ENCODE measurements at places on chromosomes 6 and 20.

DNA sequence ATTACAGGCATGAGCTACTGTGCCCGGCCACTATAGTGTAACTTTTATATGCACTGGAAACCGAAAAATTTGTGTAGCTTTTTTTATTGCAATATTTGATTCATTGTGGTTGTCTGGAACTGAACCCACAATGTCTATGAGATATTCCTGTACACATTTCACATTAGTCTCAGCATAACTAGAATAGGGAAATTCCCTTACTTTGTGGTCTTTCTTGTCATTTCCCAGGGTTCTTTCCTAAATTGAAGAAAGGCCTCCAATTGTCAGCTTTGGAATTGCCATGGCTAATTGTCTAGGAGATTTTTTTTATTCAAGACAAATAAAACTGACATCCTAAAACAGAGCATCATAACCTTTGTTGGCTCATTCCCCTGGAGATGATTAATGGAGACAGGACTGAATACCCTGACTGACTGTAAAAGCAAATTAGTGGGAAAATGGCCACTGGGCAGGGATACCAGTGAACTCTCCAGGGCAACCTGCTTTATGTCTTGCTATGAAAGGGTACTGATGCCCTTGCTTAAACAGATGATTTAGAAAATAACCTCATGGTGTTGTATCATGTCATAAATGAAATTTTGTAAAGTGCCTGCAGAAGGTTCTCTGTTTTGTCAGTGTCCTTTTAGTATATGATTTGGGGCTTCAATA is 576.9 kb downstream of the RFPL4B start:
- DNase-seq: no peak

GRCh38 chr6:7846966-7847818 is 63.4 kb downstream of the TXNDC5 start:
- DNase-seq: no peak

DNA sequence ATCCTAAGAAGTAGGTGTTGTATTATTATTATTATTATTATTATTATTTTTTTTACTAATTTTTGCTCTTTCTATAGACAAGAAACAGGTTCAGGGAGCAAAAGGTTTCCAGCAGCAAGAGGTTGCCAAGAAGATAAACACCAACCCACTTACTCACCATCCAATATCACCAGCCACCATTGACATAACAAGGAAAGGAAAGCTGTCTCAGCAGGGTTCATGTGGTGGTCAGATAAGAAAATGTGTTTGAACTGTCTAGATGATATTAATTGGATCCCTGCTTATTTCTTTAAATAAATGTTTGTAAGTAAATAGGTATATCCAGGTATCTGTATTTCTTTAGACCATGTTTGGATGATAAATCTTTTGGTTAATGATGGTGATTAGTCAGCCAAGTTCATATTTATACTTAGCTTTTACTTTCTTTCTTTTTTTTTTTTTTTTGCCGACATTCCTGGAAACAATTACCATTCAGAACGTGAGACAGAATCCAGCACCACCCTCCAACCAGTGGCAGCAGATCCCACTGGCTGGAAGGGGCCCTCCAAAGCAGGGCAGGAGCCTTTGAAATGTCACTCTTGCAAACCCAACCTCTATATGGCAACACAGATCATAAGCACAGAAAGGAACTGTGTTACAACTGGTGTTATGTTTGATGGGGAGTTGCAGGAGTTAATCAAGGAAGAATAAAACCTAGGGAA is 139.2 kb upstream of the ECI2 start:
- no peak for DNase-seq

GRCh38 chr20:50813101-50813643 is 18.3 kb downstream of the BCAS4 start:
- DNase-seq: no peak

- DNase-seq: peak; percentile 87
Observed at GRCh38 chr20:63775096-63775978, 35.8 kb downstream of the SLC2A4RG start.

- DNase-seq: no peak
Observed at GRCh38 chr6:145848541-145848940, 33.9 kb upstream of the FBXO30 start.

GRCh38 chr6:56528412-56528841 is 114.3 kb downstream of the DST start:
- DNase-seq: no peak

DNA sequence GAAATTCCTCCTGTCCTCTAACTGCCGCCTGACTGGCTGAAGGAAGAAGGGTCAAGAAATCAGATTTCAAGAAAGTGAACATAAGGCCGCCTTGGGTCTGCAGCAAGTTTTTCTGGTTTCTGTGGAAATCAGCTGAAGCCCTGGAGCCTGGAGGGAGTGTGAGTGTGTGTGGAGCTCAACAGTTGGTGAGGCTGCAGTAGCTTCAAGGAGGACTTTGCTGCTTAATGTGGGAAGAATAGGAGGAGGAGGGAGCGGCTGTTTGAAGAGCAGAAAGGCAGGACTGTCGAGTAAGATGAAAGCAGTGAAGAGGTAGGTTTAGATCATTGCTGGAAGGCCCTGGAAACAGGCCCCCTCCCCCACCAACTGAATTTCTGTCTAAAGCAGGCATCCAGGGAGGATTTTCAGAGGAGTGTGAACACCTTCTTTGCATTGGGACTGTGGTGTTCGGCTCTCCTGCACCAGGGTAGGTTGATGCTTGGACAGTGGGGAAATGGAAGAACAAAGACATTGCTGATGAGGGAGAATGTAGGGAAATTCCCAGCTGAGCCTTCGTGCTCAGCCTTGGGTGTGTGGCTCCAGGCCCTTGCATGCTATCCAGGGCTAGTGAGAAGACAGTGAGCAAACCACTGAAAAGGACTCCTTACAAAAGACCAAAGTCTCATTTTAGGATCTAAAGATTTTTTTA is 79.5 kb upstream of the VSTM2L start:
- no peak for DNase-seq

GRCh38 chr20:51481341-51481914 is 61.1 kb downstream of the NFATC2 start:
- no peak for DNase-seq

- no peak for DNase-seq
Observed at GRCh38 chr6:52393780-52394179, 26.4 kb upstream of the EFHC1 start.

DNA sequence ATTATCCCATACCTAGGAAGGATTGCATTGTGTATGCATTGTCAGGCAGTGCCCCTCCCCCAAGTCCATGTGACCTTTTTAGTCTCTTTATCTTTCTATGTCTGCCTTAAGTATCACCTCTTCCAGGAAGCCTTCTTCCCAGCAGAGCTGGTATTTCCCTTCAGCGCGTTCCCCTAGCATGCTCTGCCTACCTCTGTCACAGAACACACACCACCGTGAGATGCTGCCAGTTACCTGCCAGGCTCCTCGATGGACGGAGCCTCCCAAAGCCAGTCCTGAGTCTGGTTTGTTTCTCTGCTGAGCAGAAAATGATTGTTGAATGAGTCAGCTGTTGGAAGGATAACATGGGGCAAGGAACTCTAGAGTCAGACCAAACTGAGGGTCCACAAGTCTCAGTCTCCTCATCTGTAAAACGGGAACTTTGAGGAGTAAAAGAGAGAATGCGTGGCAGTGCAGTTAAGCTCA is 11.3 kb upstream of the ZNF335 start:
- DNase-seq: no peak

GRCh38 chr6:30847421-30847970 is 36.8 kb upstream of the DDR1 start:
- no peak for DNase-seq

- peak; percentile 40 for DNase-seq
Observed at GRCh38 chr6:139364302-139364981, 10.0 kb downstream of the CITED2 start.

GRCh38 chr20:20624914-20625313 is 87.5 kb downstream of the RALGAPA2 start:
- DNase-seq: no peak

DNA sequence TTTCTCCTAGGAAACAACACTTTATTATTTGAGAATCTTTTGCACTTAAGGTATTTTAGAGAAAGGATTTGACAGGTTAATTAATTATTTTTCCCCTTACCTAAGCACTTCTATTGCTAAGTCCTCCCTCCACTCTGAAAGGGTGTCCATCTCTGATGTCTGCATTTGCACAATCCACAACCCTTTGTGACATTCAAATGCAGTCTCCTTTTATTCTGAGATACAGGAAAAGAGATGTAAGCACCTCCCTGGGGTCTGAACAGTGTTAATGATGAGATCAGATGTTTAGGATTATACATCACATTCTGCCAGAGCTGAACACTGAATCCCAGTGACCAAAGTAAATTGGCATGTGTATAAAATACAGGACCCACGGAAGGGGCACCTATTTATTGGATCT is 864.2 kb upstream of the FLRT3 start:
- no peak for DNase-seq

DNA sequence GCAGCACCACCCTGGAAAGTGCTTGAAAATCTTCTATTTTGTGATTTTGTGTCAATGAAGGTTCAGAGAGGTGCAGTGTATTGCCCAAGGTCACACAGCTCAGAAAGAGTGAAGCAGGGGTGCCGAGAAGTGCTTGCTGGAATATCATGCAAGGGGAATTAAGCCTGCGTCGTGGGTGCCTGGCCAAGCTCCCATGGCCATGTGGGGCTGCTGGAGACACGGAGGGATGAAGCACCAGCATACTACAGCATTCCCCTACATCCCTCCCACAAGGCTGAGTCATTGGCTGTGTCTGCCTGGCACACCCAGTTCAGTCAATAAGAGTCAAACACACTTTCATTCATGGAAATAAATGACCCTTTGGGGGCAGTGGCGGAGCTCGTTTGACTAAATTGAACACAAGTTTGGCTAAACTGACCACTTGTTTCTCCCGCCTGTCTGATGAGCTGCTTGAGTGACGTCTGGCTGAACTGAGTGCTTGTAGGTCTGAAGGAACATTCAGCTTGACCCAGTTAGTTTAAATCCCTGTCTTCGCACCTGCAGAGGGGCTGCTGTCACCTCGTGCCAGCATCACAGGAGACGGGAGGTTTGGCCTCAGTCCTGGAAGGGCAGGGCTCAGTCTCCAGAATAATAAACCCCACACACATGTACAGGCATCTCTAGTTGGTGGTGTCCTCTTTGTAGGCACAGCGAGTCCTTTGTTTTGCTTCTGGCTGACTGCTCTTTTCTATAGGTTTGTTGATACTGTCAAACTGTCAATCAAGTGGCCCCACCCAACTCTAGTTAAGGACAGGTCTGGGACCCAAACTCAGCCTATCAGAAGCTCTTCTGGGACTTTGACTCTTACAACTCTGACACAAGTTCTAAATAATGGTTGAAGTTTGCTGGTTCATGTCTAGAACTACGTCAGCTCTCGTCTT is 8.4 kb upstream of the TGM2 start:
- no peak for DNase-seq

GRCh38 chr6:166223079-166223478 is 55.4 kb upstream of the TBXT start:
- DNase-seq: no peak

- DNase-seq: no peak
Observed at GRCh38 chr6:135951169-135951568, 99.7 kb downstream of the PDE7B start.

DNA sequence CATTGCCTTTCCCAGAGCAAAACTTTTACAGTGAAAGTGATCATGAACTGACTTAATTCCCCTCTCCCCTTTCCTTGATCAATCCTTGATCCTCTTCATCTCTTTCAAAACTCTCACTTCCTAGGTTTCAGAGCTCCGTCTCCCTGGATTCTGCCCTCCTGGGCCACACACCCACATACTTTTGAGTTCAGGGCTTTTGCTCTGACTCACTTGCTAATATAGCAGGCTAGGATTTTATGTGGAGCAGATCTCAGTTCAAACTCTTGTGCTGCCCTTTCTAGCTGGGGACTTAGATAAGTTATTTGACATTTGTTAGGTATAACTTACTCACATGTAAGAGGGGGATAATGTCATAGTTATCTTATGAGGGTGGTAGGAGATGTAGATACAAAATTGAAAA is 109.1 kb upstream of the MLIP start:
- no peak for DNase-seq

GRCh38 chr20:50372770-50373088 is 137.5 kb upstream of the PTPN1 start:
- DNase-seq: no peak

GRCh38 chr20:15523400-15523799 is 1049.8 kb downstream of the KIF16B start:
- no peak for DNase-seq

DNA sequence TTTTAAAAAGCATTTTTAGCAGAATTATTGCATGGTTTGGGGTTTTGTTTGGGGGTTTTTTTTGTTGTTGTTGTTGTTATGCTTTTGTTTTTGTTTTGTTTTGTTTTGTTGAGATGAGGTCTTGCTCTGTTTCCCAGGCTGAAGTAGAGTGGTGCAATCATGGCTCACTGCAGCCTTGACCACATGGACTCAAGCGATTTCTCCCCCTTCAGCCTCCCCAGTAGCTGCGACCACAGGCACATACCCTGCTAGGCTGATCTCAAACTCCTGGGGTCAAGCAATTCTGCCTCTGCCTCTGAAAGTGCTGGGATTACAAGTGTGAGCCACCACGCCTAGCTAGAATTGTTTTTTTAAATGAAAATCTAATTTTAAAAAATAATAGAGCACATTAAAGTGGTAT is 35.7 kb downstream of the UBR2 start:
- no peak for DNase-seq

- DNase-seq: peak; percentile 63
Observed at GRCh38 chr20:37202267-37202943, 23.1 kb upstream of the MROH8 start.

DNA sequence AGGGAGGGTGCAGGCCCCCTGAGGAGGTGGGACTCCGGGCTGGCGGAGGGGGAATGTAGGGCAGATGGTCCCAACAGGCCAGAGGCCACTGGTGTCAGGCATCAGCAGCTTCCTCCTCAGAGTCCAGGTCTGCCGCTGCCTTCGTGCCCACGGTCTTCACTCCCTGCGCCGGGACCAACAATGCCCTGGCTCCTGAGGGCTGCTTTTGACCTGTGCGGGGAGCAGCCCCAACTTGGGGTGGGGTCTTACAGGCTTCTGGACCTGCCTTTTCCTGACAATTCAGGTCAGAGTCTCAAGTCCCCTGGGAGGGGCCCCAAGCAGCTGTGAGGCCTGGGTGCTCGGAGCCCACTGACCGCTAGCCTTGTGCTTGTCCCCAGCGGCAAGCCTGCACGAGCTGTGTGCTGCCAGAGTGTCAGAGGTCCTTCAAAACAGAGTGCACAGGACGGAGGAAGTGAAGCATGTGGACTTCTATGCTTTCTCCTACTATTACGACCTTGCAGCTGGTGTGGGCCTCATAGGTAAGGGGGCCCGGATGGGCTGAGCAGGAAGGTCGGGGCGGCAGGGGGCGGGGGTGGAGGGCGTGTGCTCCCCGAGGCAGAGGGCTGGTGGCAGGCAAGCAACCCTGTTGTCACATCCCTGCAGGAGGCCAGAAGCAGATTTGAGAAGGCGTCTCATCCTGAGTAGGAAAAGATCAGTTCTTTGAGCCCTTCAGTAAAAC is 25.3 kb upstream of the PYGB start:
- no peak for DNase-seq

DNA sequence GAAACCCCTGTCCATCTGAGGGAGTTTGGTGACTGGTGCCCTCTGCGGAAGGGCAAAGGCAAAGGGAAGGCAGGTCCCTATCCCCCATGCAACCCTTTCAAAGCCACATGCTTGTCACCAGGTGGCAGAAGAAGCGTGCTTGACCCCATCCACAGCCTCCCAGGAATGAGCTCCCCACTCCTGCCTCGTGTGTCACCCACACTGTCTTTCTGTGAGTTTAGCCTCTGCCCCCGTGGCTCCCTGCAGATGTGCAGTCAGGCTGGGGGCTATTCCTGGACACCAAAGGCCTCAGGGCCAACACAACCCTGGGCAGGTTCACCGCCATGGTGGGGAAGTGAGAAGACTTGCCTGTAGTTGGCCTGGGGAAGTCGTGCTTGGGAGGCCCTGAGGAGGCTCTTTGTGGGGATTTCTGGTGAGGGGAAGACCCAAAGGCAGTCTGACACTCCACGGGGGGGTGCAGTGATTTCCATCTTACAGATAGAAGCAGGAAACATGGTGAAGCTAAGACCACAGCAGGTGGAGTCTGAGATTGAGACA is 16.6 kb upstream of the PCMTD2 start:
- no peak for DNase-seq
